Airway epithelial cell (primary cell): ENCODE measurements at places on chromosomes 13 and 19. TPM values are rescaled to one million over a fixed set of nuclear protein-coding genes. Genes with fewer than 3 reads are reported as not detected.

The ATP4A gene
- not detected in 2 replicates for total RNA-seq

The SMIM44 gene
- not detected in 2 replicates for total RNA-seq

The FFAR3 gene
- not detected in 2 replicates for total RNA-seq

The CACNG7 gene
- total RNA-seq = not detected in 2 replicates

The GIPC3 gene
- not detected in 2 replicates for total RNA-seq

The RYR1 gene
- total RNA-seq = 0.14 and 0.35 TPM in 2 replicates

The FAM32A gene
- 76.8 and 83.1 TPM in 2 replicates for total RNA-seq

The KLK4 gene
- not detected in 2 replicates for total RNA-seq

The CEACAM7 gene
- total RNA-seq = 0.71 TPM in 1 of 2 replicates, not detected in the other

The FAAP24 gene
- total RNA-seq = 3.5 and 4.2 TPM in 2 replicates

The CYP2B6 gene
- total RNA-seq = not detected in 2 replicates

The ZNF560 gene
- total RNA-seq = 0.49 TPM in 1 of 2 replicates, not detected in the other
